Esophagus squamous epithelium (tissue), 5 donors: ENCODE measurements at places on chromosomes 5 and 9.

DNA sequence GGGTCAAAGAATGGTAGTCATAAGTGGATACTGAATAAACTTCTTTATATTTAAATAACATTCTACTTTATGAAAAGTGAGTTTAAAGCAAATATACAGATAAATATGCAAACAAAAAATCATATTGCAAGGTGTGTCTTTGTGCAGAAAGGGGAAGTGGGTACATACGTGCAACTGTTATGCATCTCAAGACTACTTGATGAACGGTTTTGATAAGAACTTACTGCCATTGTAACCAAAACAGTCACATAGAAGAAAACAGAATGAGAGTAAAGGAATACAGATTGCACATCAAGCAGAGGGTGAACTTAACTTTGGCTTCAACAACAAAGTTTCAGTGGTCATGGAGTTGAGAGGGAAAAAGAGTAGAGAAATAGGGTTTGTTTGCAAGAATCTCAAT is 9.9 kb downstream of the CAMK4 start:
- no peak for DNase-seq

DNA sequence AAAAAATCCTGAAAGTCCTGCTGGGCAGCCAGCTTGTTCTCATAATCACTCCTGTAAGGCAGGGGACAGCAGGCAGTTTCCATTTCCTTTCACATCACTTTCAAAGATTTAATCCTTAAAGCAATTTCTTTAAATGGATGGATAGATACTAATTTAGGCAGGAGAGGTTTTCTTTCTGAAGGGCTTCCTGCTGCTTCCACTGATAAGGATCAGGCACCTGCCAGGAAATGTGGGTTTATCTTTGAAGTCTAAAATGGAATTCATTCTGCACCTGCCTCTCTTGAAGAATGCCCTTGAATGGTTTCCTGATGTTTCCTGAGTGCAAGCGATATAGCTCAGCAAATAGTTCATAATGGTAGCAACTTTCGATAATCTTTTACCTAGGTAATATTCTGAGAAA is 64.5 kb downstream of the STARD4 start:
- no peak for DNase-seq

GRCh38 chr9:84340535-84340934 is at the start of gene SLC28A3:
Gene SLC28A3, minus strand, starts transcription at chr9:84340758. Its CDS starts 125 bp downstream, at chr9:84340633.
- no peak for DNase-seq

- no peak for DNase-seq
Observed at GRCh38 chr9:6086006-6086655, 70.7 kb upstream of the RANBP6 start.

- no peak for DNase-seq
Observed at GRCh38 chr9:105206821-105207699, 37.4 kb upstream of the SLC44A1 start.

DNA sequence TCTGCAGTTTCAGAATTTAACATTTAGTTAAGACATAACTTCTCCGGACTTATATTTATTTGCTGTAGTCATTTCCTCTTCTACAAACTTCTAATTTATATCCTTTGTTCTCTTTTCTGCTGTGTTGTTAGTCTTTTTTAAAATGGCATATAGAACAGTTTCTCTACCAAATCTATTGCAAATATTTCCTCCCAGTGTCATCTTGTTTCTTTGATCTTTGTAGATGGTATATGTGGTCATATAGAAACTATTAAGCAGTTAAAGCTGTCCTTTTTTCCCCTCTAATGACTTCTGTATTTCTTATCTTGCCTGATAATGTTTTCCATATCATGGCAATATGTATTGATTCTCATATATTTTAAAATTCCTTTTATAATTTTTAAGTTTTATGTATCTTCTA is 264.5 kb downstream of the MCTP1 start:
- DNase-seq = no peak

GRCh38 chr5:125834438-125835115 is 588.6 kb upstream of the GRAMD2B start:
- no peak for DNase-seq

DNA sequence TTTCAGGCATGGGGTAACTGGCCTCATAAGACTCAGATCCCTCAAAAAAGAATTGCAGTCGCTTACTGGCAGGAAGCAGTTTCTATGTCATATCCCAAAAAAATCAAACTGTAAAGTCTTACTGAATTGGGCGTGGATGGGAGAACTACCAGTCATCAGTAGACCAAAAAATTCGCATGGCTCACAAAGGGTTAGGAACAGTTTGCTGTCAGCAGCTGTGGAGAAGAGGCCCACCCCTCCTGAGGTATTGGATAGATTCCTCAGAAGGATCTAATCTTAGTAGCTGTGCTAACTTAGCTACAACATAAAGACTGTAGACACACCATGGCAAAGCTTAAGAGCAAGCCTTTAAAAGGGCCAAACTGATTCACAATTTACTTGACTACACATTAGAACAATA is 478.3 kb upstream of the FTMT start:
- DNase-seq = no peak

- DNase-seq = no peak
Observed at GRCh38 chr5:57316798-57317327, 143.0 kb downstream of the GPBP1 start.

DNA sequence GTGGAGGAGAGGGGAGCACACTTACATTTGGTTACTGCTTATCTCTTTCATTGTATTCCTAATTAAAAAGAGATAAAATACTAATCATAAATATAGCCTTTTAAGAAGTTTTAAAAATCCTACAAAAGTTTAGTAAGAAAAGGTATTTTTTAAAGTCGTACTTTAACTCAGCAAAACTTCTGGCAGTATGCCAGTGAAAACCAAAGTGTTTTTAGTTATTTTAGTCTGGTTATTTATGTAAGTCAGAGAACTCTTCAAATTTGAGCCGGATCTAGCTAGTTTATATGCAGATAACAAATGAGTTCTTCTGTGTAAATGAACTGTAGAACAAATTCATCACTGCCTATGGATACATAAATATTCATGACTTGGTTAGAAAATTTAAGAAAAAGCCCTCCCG is 36.5 kb upstream of the ANKDD1B start:
- DNase-seq = no peak

GRCh38 chr5:139394123-139394653 is 716 bp downstream of the PROB1 start:
- no peak for DNase-seq

- DNase-seq = no peak
Observed at GRCh38 chr5:113581388-113581787, 67.9 kb downstream of the YTHDC2 start.

DNA sequence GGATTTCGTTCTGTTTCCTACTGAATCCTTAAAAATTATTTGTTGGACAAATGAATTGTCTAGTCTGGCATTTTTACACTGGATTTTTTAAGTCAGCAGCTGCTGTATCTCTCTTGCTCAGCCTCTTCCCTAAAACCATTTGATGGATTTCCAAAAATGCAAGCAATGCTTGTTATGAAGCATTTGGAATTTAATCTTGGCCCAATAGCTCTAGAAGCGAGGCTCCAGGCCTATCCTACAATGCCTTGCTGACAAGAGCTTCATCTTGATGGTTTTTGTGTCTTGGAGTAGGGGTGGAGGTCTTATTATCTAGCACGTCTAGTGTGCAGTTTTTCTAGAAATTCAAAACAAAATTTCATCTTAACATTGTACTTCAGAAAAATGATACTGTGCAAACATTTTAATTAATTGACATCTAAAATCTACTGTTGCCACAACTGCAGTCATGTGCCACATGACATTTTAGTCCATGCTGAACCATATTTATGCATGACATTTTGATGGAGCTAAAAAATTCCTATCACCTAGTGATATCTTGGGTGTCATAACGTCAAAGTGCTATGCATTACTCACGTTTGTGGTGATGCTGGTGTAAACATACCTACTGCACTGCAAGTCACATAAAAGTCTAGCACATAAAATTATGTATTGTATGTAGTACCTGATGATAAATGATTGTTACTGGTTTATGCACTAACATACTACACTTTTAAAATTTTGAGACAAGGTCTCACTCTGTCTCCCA is 5.9 kb upstream of the RAD23B start:
- no peak for DNase-seq

DNA sequence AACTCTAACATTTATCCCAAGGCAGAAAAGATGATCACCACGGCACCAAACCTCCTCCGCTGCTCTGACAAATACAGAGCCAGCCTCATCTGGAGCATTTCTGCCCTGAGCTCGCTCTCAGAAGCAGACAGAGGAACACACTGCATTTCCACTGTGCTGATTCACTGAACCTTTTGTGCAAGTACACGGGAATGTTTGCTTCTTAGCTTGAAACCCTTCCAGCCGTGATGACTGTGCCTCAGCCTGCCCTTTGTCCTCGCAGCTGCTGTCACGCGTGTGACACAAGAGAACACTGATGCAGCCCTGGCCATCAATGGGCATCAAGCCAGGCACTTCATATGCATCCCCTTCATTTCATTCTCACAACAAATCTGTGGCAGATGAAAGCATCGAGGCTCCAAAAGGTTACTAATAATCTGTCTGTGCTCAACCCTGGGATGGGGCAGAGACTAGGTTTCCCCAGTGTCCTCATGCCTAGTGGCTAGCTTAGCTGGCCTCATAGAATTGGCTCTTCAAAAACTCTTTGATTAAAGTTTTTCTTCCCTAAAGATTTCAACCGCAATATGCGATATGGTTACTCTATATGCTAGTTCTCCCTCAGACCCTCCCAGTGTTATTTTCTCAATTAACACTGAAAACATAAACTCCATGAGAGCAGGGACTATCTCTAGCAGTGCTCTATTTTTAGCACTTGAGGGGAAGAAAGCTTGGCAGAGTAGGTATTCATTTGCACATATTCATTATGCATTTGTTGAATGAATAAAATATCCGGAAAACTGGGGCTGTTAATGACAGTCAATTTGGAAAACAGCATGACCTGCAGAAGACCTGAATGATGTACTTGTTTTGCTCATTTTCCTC is 7.3 kb downstream of the CDC14B start:
- DNase-seq = no peak

GRCh38 chr5:150350524-150351344 is 6.8 kb upstream of the TCOF1 start:
- no peak for DNase-seq

DNA sequence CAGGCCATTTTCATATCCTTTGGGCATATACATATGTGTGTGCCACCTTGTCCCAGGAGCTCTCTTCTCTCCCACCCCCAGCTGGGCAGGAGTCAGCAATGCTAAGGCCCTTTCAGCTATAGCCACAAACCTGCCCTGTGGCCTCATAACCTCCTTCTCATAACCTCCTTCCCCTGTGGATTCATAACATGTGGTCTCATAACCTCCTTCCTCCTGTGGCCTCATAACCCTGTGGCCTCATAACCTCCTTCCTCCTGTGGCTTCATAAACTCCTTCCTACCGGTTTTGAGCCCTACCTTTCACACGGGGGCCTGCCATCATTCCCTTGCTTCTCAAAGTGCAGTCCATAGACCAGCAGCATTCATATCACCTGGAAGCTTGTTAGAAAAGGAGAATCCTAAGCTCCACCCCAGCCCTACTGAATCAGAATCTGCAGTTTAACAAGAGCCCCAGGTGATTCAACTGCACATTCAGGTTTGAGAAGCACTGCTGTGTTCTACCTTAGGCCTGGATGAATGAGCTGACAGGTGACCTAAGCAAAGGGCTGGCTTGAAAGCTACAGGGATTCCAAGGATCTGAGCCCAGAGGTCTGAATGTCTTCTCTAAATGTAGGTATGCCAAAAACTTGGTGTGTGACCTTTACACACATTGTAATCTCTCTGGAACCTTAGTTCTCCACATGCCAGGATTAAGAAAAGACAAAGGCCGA is 41.9 kb upstream of the PLPP6 start:
- DNase-seq = no peak

GRCh38 chr9:4590430-4591122 is 71.5 kb upstream of the PLPP6 start:
- DNase-seq = no peak

- peak; percentile 21 for DNase-seq
Observed at GRCh38 chr9:114405294-114406034, 17.7 kb upstream of the AKNA start.

GRCh38 chr5:92518318-92518904 is 1062.6 kb downstream of the NR2F1-AS1 start:
- no peak for DNase-seq

GRCh38 chr9:127983847-127984289 is 3.1 kb upstream of the EEIG1 start:
- DNase-seq = no peak
